ENCODE measurements at places on chromosomes 13 and 19.

- peak; percentile 18 for ATAC-seq
Measured at GRCh38 chr19:46954502-46954992, 65.1 kb upstream of the NPAS1 start.

- ATAC-seq = peak; percentile 67
Measured at GRCh38 chr13:112574416-112574815, 13.5 kb downstream of the TUBGCP3 start.

DNA sequence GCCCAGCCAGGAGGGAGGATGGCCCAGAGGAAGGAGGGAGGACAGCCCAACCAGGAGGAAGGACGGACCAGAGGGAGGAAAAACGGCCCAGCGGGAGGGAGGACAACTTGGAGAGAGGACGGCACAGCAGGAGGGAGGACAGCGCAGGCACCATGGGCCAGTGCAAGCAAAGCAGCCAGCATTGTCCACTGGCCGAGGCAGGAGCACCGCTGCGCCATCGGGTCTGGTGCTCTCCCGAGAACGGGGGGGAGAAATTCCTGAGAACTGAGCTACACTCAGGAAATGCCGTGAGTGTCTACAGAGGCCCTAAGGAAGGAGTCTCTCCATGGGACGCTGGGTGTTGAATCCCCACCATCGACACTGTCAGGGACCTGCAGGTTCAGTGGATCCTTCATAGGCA is 38.5 kb upstream of the SOX1 start:
- no peak for ATAC-seq

GRCh38 chr19:30711826-30712225 is 339.6 kb downstream of the ZNF536 start:
- ATAC-seq = no peak

DNA sequence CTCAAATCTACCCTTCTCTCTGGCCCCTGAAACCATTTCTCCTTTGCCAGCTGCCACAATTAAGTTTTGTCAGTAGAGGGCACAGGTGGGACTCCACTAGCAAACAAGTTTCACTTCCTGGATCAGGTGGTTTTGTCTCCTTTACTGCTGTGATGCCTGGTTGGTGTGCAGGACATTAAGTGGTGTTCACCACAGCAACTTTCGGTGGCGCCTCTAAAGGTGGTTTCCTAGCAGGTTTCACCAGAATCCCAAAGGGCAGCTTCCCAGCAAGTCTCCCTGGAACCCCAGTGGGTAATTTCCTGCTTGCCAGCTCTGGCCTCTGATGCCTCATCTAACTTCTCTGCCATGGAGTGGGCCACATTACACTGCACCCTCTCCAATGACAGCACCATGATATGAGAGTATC is 16.6 kb downstream of the MED4 start:
- ATAC-seq = peak; percentile 73

- ATAC-seq = peak; percentile 59
Measured at GRCh38 chr19:19115954-19116353, 22.3 kb downstream of the TMEM161A start.

GRCh38 chr19:16773939-16774338 is 54.3 kb downstream of the NWD1 start:
- no peak for ATAC-seq

- ATAC-seq = peak; percentile 67
Measured at GRCh38 chr13:114110091-114110829, 22.2 kb downstream of the RASA3 start.

- ATAC-seq = no peak
Measured at GRCh38 chr19:49807058-49807903, 5.8 kb downstream of the FUZ start.

Data from activated T-helper 17 cell treated with anti-CD3 and anti-CD28 coated beads, Interleukin-2, amount 50 U/mL, for 72 hours (primary cell).